Right cardiac atrium (tissue), 5 donors: ENCODE measurements at places on chromosomes 11 and 22. TPM values are rescaled to one million over a fixed set of nuclear protein-coding genes. Genes with fewer than 3 reads are reported as not detected.

Gene SMTNL1
- total RNA-seq, result not detected

Gene POTEH
- not detected for total RNA-seq

Gene USH1C
- not detected for total RNA-seq

Gene GAL
- total RNA-seq, result not detected

Gene FOSL1
- total RNA-seq, result 5.5 TPM

Gene CECR2
- total RNA-seq, result 5.2 TPM

Gene RASL10A
- 2.9 TPM for total RNA-seq

Gene GLB1L3
- not detected for total RNA-seq

Gene POU2AF2
- not detected for total RNA-seq

Gene PAMR1
- 23.6 TPM for total RNA-seq

Gene SERPING1
- total RNA-seq, result 181 TPM

Gene NXPE4
- not detected for total RNA-seq

Gene RBM4
- total RNA-seq, result 77.9 TPM

Gene MFNG
- 14.1 TPM for total RNA-seq

Gene MISFA
- 13.3 TPM for total RNA-seq

Gene CPT1B
- total RNA-seq, result 236 TPM

Gene RTN4R
- 1.9 TPM for total RNA-seq

Gene IL18
- total RNA-seq, result 4.9 TPM

Gene SPDYC
- total RNA-seq, result not detected

Gene BIRC3
- 11.9 TPM for total RNA-seq

Gene CST6
- total RNA-seq, result 2.0 TPM

Gene RAB39A
- 0.66 TPM for total RNA-seq

Gene GAL3ST3
- 13.6 TPM for total RNA-seq

Gene CHCHD10
- total RNA-seq, result 993 TPM

Gene PNPLA3
- 1.0 TPM for total RNA-seq

Gene IRAG1
- 11.8 TPM for total RNA-seq

Gene KCNJ1
- total RNA-seq, result not detected

Gene MPPED2
- 2.4 TPM for total RNA-seq

Gene AIFM3
- total RNA-seq, result 1.0 TPM

Gene CNTF
- total RNA-seq, result 1.1 TPM

Gene RBX1
- 52.6 TPM for total RNA-seq

Gene KLHL22
- 17.9 TPM for total RNA-seq

Gene CALCA
- total RNA-seq, result not detected

Gene MEN1
- total RNA-seq, result 9.6 TPM

Gene SLC22A8
- total RNA-seq, result not detected

Gene ZDHHC8
- 64.7 TPM for total RNA-seq

Gene ARFGAP2
- total RNA-seq, result 67.4 TPM

Gene JAML
- total RNA-seq, result 2.3 TPM

Gene MAP6
- 8.9 TPM for total RNA-seq

Gene KCNJ5
- 26.9 TPM for total RNA-seq

Gene MOGAT2
- total RNA-seq, result not detected

Gene SCN4B
- 2.6 TPM for total RNA-seq

Gene OR51B5
- not detected for total RNA-seq

Gene PDE2A
- total RNA-seq, result 37.1 TPM

Gene TCN1
- not detected for total RNA-seq

Gene LSP1
- 15.8 TPM for total RNA-seq

Gene OR6T1
- total RNA-seq, result not detected

Gene DGCR6
- 6.3 TPM for total RNA-seq

Gene DDI1
- not detected for total RNA-seq

Gene SULT4A1
- total RNA-seq, result 0.31 TPM

Gene CRYBB1
- 0.48 TPM for total RNA-seq

Gene CDC42BPG
- total RNA-seq, result 0.86 TPM

Gene ZNF280B
- 1.4 TPM for total RNA-seq
